Heart right ventricle (tissue), 16 donors: ENCODE measurements at places on chromosomes 1 and 21. TPM values are rescaled to one million over a fixed set of nuclear protein-coding genes. Genes with fewer than 3 reads are reported as not detected.
A peak's percentile ranks its signal among the peaks of the same experiment; 100 is the strongest.

The KRTAP10-2 gene
- not detected for total RNA-seq

The PCP4 gene
- total RNA-seq: 6.6 TPM

The CFHR1 gene
- not detected for total RNA-seq

GRCh38 chr1:68255301-68255700 is 23.0 kb upstream of the WLS start:
- DNase-seq: no peak

GRCh38 chr1:172185211-172185610 is 235.3 kb upstream of the C1orf105 start:
- DNase-seq: no peak

DNA sequence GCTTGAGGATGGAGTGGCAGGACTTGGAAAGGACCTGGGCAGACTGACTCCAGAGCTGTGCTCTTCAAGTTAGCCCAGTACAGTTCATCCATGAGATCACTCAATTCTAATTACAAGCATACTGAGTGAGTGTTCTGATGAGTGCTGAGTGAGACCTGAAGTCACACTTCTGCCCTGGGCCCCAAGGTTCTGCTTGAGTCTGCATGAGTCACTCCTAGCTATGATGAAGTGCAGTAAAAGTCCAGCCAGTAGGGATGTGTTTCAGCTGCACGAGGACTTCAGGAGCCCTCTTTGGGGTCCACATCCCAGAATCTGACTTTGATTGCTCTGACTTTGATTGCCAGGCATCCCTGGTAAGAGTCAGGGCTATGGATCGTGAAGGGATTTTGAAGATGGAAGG is 35.8 kb downstream of the PLEKHA6 start:
- no peak for DNase-seq

- no peak for DNase-seq
Measured at GRCh38 chr1:36324353-36324703, 883 bp upstream of the EVA1B start.

GRCh38 chr1:235050911-235051360 is 77.7 kb downstream of the TOMM20 start:
- DNase-seq: peak; percentile 47

GRCh38 chr1:243313635-243314536 is 58.0 kb downstream of the SDCCAG8 start:
- DNase-seq: no peak

DNA sequence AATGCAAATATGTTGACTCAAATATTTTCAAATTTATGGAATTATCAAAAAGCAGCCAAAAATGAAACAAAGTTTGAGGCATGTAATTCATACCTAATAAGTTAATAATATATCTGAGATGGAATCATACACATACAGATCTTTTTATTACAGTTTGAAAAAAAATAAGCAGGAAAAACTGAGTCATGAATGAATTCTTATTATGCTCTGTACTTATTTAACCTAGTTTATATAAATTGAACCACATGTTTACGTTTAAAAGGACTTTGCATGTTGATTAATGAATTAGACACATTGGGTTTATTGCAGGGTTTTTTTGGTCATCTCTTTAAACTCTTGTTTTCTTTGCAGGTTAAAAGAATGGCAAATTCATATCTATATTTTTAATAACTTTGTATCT is 40.9 kb downstream of the CMPK1 start:
- no peak for DNase-seq

DNA sequence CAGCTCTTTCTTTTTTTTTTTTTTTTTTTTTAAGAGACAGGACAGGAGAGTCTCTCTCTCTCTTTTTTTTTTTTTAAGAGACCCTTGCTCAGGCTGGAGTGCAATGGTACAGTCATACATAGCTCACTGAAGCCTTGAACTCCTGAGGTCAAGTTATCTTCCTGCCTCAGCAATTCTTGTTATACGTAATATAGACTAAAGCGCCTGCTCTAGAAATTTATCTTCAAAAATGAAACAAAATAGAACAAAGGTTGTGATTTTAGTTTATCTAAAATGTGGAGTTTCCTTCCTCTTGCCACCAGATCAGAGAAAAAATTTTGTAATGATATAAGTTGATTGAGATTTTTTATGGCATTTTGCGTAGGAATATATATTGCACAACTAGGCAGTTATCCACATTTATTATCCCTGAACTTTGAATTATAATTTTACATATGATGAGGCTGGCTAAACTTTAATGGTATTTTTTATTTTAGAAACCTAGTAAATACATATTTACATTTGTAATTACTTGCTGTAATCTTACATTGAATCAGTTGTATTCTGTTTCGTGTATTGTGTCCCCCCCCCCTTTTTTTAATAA is 44.2 kb downstream of the MTF2 start:
- DNase-seq: no peak

GRCh38 chr1:23100074-23100748 is 68.4 kb downstream of the LUZP1 start:
- no peak for DNase-seq

- DNase-seq: no peak
Measured at GRCh38 chr1:170461762-170462384, 70.1 kb upstream of the GORAB start.
